ENCODE measurements at places on chromosomes 12 and 14. TPM values are rescaled to one million over a fixed set of nuclear protein-coding genes. Genes with fewer than 3 reads are reported as not detected.

The SLC5A8 gene
- total RNA-seq: not detected

The KRT80 gene
- 0.32 TPM for total RNA-seq

The KRT79 gene
- not detected for total RNA-seq

The GSG1 gene
- 0.32 TPM for total RNA-seq

The SPX gene
- under 0.01 TPM for total RNA-seq

The PLEKHD1 gene
- total RNA-seq: not detected
